Cortex of kidney (tissue), 1 donor: ENCODE measurements at places on chromosomes 16 and 17.

DNA sequence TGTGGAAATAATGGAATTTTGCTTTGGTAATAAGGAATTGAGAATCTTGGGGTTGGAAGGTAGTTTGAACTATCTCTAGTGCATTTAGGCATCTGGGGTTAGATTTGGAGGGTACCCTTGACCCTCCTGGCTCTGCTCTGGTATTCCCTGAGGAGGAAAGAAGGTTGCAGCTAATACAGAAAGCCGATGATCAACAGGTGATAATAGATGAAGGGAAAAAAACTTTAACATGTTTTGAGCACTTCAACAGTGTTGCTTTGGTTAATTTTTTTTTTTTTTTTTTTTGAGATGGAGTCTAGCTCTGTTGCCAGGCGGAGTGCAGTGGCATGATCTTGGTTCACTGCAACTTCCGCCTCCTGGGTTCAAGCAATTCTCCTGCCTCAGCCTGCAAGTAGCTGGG, 4.8 kb downstream of the KAT7 start:
- no peak for DNase-seq

DNA sequence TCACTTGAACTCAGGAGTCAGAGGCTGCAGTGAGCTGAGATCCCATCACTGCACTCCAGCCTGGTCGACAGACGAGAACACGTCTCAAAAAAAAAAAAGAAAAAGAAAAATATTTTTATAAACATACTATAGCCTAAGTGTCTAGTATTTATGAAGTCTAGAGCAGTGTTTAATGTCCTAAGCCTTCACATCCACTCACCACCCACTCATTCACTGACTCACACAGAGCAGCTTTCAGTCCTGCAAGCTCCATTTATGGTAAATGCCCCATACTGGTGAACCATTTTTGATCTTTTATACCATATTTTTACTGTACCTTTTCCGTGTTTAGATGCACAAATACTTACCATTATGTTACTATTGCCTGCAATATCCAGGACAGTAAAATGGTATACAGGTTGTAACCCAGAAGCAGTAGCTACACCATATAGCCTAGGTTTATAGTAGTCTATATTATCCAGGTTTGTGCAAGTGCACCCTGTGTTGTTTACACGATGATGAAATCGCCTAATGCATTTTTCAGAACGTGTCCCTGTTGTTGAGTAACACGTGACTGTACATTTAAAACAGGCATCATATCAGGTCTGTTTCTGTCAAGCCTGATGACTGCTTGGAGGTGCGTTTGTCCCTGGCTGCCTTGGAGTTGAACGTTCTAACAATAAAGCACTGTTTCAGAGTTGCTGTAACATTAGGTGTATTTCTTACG, 10.1 kb downstream of the NUDT7 start:
- no peak for DNase-seq

- DNase-seq, result no peak
These were observed 23.6 kb downstream of the SPPL2C start for GRCh38 chr17:45868276-45868675.

GRCh38 chr17:42657824-42658588, 1.1 kb upstream of the TUBG2 start:
- DNase-seq, result no peak

- DNase-seq, result no peak
These were observed 18.8 kb downstream of the SIAH1 start for GRCh38 chr16:48366165-48367093.

DNA sequence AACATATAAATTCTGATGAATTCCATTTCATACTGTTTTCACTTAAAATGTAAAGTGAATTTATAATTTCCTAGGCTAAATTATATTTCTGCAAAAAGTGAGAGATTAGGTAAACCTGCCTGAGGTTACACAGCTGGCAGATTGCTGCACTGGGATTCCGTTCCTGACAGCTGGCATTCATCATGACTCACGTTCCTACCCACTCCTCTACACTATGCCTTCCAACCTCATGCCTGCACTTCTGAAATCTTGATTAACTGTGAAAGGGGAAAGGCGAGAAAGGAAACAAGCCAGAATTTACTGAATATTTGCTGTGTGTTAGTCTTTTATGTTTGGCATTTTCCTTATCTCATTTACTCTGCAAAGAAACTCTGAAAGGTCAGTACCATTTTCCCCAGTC, 73.3 kb upstream of the MON1B start:
- DNase-seq, result no peak

DNA sequence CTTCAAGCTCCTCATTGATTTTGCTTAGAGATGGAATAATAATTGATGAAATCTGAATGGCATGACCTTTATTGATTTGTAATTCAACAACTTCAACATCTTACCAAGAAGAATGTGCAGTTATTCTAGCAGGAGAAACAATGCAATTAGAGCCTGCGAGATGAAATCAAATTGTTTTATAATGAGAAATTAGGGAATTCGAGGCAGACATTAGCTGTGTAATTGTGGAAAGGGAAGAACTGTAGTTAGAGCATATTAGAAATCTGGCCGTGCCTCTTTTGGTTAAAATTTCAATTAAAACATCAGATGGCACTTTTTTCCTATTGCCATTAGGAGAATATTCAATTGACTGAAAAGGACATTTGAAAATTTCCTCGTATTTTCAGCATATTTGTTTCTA, 325.8 kb downstream of the WWOX start:
- no peak for DNase-seq

DNA sequence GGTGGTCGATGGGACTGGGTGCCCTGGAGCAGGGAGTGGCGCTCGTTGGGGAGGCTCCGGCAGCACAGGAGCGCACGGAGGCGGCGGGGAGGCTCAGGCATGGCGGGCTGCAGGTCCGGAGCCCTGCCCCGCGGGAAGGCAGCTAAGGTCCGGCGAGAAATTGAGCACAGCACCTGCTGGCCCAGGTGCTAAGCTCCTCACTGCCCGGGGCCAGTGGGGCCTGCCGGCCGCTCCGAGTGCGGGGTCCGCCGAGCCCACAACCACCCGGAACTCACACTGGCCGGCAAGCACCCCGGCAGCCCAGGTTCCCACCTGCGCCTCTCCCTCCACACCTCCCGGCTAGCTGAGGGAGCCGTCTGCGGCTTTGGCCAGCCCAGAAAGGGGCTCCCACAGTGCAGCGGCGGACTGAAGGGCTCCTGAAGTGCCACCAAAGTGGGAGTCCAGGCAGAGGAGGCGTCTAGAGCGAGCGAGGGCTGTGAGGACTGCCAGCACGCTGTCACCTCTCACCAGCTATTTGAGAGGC, 88.8 kb upstream of the EEF2KMT start:
- DNase-seq, result no peak

DNA sequence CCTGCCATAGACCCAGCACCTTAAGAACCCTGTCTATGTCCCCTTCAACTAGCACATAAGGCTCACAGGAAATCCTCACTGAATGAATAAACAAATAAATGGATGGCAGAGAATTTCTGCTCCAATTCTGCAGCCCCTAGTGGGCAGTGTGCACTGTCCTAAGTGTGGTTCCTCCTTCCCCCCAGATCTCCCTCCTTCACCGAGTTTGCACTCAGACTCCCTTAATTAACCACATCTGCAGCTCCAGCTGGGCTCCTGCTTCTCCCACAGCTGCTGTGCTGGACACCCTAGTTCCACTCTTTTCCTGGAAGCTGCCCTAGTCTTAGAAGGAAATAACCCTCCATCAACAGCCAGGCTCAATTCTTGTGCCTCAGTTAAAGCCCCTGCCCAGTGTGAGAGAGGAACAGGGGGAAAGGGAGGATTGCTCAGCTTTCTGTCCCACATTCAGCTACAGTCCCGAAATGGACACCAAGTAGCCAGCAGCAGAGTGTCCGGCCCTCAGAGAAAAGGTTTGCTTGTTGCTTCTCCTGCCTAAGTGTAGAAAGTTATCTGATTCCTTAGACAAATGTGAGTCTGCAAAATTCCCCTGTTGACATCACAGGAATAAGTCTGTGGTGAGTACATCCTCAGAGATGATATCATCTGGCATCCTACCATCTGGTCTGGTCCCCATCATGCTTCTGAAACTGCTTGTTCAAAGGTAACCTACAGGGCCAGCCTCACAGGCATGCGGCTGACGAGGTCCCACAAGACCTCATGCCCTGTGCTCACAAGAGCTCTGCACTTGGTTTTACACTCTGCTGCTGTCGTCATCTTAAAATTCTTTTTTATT, 12.3 kb downstream of the LRRC3C start:
- no peak for DNase-seq

- DNase-seq, result no peak
These were observed 177.3 kb upstream of the RBL2 start for GRCh38 chr16:53257001-53257400.

GRCh38 chr17:49667854-49668253, 10.0 kb downstream of the SPOP start:
- DNase-seq, result no peak

GRCh38 chr16:84703681-84704080, 3.9 kb downstream of the USP10 start:
- no peak for DNase-seq

- DNase-seq, result no peak
These were observed at the start of gene RILP for GRCh38 chr17:1649844-1650501. RILP (minus strand) TSS chr17:1649866; CDS start chr17:1649804, 62 bp downstream.

DNA sequence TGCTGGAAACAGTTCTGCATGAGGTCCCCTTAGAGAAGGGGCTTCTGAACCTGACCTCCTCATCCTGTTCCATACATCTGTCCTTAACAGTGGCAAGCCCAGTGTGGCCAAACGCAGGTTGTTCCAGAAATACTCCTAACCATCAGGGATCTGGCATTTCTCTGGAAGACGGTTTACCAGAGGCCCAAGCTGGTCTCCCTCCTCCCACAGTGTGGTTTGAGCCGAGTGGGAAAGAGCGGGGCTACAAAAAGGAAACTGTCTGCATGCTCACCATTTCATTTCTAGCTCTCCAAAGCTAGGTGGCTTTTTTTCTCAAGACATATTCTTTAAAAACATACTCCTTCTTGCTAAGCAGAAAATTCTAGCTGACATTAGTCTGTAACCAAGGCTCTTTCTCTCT, 6.0 kb downstream of the MXRA7 start:
- no peak for DNase-seq

DNA sequence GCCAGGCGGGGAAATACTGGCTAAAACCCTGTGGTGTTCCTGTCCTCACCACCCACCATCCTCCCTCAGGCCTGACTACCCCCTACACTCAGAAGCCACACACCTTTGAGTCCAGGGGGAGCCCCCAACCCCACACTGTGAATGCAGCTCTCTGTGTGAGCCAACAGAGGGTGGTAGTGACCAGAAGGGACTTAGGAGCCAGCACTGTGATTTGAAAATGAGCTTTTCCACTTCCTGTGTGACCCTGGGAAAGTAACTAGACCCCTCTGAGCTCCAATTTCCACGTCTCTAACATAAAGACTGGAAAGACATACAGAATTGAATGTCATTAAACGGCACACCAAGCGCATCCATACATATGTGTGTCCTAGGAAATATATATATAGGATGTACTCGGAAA, 58.7 kb downstream of the SDK2 start:
- DNase-seq, result no peak

- no peak for DNase-seq
These were observed 29.3 kb upstream of the MFSD6L start for GRCh38 chr17:8828517-8828875.

DNA sequence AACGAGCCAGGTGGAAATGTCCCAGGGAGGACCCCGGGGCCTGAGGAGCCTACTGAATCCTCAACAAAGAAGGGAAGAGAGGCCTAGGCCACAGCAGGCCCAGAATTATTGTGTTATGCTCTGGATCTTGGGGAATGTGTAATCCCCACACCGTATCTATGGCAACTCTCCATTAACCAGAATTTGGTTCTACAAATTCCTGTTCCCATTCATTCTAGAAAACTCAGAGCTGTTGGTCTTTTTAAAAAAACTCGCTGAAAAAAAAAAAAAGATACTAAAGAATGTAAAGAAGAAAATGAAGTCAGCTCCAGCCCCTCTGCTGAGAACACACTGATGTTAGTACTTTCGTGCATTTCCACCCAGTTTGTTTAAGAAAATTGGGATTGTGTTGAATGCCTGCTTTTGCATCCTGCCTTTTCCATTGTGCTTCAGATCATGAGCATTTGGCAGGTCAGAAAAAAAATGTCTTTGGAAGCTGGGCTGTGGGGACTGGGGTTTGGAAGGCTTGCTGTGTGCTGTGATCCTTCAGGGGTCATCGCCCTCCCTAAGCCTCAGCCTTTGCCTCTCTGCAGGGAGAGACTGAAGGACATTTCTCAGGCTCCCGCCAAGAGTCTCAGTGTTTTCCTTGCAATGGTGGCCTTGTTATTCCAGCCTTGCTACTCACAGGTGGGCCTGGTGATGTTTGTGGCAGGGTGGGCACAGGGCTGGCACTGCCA, 69.5 kb downstream of the SREBF1 start:
- DNase-seq, result no peak

GRCh38 chr17:5069724-5070123, 8.5 kb upstream of the ZFP3 start:
- no peak for DNase-seq

DNA sequence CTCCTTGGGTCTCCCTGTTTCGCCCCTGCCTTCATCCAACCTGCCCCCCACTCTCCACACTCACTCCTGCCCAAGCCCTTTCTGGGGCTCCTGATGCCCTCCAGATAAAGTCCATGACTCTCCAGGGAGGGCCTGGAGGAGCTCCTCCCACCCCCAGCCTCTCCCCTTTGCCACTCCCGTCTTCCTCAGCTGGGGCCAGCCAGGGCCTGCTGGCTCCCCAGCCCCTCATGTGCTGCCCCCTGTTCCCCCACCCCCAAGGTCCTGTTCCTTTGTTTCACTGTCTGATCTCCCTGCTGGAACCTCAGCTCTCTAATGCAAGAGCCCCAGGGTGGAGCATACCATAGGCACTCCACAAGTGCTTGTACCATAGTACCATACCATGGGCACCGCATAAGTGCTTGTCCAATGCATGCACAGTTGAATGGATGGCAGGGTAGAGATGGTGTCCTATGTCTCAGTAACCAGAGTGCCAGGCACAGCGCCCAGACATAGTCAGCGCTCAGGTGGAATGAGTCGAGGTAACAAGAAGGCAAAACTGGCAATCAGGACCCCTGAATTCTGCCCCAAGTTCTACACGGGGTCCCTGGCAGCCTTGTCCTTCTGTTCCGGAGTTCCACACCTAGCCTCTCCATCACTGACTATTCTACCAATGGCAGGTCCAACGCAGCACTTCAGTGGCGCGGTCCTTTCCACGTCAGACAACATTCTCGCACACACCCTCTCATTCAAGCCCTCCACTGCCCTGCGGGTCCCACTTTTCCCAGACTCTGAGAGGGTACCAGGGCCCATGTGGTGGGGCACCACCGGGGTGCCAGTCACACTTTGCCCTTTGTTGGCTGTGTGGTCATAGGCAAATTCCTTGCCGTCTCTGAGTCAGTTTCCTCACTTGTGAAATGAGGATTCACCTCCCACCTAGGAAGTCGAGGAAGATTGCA, 1.4 kb downstream of the PLCD3 start:
- DNase-seq, result no peak

DNA sequence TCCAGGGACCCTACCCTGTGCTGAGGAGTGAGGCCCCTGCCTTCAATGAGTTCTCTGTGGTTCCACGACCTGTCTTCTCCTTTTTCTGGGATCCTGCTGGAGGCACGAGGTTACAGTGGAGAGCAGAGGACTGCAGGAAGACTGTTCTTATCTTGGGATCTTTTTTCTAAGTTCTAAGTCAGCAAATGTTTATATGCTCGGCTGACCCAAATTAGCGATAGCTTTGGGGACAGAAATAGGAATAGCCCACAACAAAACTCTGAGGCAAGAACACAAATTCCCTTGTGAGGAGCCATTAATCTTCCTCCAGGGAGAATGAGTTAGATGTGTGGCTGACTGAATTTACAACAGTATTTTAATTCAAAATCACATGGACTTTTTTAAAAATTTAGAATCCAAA, 46.7 kb downstream of the MYOCD start:
- no peak for DNase-seq

GRCh38 chr16:85159179-85159980, 47.1 kb upstream of the CIBAR2 start:
- no peak for DNase-seq

- DNase-seq, result no peak
These were observed 27.7 kb downstream of the RTN4RL1 start for GRCh38 chr17:1997289-1997926.
